ENCODE measurements at places on chromosomes 5 and 9.

GRCh38 chr5:44869928-44870327 lies 61.2 kb downstream of the MRPS30 start:
- DNase-seq = no peak

DNA sequence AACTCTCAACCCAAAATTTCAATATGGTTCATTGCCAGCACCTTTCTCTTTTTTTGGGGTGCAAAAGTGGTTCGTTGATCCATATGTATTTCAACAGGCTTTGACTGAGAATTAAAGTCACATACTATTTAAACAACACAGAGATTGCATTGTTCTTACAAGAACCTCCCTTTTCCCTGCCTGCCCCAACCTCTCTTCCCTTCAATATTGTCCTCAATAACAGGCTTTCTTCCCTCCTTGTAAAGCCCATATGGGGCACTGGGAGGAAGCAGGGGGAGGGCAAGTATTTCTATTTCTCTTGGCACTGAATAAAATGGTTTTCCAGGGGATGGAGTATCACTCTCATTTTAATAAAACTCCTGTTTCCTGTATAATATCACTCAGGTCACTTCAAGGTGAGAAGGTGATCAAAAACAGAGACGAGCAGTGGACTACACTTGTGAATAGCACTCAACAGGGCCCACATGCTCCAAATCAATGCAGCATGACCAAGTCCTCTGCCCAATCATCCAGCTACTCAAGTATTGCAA lies 65.1 kb downstream of the EFNA5 start:
- no peak for DNase-seq

- peak; percentile 69 for DNase-seq
These were observed 56.8 kb upstream of the SMIM32 start for GRCh38 chr5:136249678-136250266.

- DNase-seq = no peak
These were observed 78.2 kb downstream of the GTF3C4 start for GRCh38 chr9:132748450-132748849.

GRCh38 chr5:8196061-8196460 lies 327.1 kb downstream of the MTRR start:
- no peak for DNase-seq

DNA sequence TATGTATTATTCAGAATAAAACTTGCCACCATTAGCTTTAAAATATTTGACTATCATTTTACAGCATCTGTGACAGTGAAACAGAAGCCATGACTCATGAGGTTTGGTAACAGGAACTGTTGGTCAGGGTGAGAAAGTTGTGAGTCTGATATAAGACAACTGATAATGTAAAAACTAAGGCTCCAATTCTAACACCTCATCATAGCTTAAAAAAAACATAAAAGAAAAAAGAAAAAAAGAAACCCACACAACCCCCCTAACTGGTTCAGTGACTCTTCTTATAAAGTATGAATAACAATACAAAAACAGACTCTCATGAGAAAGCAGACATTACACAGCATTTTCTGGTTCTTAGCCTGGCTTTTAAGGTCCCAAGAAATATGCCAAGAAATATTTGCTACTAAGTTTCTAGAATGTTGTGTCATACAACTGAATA lies 85.8 kb downstream of the MRPS27 start:
- DNase-seq = peak; percentile 95
